Activated T-helper 9 cell treated with anti-CD3 and anti-CD28 coated beads, Interleukin-2, amount 50 U/mL, for 16 hours (primary cell): ENCODE measurements at places on chromosomes 16 and 17.

- DNase-seq = no peak
Observed at GRCh38 chr16:30122604-30123160, 338 bp downstream of the MAPK3 start.

GRCh38 chr17:8665684-8666083 lies 35.2 kb upstream of the MYH10 start:
- DNase-seq = no peak

DNA sequence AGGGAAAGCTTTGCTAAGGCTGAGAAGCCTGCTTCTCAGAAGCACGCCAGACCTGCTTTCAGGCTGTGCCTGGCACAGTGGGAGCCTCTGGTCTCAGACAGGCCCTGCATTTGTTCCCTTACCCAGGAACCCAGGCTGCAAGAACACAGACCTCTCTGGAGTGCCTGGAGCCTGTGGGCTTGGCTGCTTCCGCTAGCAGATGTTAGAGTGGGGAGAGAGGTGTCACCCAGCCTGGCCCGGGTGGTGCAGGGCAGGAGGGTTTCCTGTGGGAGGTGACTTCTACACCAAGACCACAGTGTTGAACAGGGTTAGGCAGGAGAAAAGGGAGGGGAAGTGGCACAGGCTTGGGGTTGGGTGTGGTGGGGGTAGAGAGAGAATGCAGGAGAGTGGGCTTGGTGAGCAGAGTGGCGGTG lies 35.8 kb upstream of the ADGRG1 start:
- DNase-seq = peak; percentile 55

GRCh38 chr17:79781736-79782575 lies 4.0 kb downstream of the CBX2 start:
- no peak for DNase-seq

DNA sequence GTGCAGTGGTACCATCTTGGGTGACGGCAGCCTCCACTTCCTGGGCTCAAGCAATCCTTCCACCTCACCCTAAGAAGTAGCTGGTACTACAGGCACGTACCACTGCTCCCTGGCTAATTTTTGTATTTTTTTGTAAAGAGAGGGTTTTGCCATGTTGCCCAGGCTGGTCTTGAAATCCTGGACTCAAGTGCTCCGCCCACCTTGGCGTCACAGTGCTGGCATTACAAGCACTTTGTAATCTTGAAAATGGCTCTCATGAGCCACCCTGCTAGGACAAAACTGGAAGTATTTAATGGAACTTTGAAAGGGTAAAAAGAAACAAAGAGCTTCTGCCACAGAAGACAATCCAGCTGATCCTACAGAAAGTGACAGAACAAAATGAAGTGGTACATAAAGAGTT lies 9.2 kb downstream of the SUMO2 start:
- DNase-seq = no peak

DNA sequence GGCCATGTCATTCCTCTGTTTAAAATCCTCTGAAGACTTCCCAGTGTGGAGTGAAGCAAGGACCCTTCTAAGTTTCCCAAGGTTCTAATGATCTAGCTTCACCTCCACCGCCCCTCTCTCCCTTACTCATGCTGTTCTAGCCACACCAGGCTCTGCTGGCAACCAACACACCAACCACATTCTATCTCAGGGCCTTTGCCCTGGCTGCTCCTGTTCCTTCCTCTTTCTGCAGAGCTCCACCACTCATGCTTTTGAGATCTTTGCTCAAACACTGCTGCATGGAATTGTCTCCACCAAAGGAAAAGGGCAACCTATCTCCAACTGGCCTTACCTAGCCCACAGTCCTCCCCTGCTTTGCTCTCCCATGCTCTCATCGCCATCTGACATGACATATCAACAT lies 128.7 kb downstream of the XYLT1 start:
- no peak for DNase-seq

DNA sequence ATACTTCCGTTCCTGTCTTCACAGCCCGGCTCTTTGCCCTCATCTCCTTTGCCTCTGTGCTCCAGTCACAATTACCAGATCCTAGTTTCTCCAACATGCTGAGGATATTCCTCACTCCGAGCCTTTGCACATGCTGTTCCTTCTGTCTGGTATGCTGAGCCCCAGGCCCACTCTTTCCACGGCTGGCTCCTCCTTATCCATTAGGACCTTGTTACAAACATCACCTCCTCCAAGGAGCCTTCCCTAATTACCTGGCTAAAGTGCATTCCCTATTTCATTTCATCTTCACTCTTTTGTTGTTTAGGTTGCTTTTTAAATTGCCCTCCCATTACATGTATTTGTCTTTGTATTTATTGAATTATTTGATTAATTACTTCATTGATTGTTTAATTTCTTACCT lies 14.9 kb upstream of the ADGRG1 start:
- DNase-seq = no peak

GRCh38 chr16:868846-869822 lies 68.6 kb upstream of the GNG13 start:
- DNase-seq = no peak

DNA sequence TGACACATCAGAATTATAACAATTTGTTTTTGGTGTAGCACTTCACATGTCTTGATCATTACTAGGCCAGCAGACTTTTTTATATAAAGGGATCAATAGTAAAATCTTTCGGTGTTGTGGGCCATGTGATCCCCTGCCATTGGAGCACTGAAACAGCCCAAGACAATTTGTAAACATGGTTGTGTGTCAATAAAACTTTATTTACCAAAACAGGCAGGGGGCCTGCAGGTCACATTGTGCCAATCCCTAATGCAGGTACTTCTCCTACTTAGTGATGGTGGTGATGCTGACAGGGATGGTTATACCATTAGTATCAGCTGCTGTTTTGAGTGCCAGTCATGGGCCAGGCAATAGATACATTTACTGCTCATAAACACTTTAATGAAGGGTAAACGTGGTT lies 319.9 kb downstream of the SNX29 start:
- DNase-seq = no peak

DNA sequence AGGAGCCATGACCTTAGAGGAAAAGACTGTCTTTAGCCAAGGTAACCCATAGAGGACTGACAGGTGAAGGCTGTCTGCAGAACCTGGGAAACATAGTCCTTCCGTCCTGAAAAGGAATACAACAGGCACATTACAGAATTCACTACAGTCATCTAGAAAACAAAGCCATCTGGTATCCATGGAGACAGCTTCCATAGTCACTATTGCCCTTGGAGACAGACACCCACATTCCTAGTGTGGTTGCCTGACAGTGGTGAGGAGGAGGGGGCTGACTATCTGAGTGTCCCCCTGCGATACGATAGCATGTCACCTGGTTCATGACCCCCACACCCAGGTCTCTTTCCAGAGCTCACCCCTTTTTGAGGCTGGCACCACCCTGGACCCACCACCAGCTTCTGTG lies 254.7 kb downstream of the CDH13 start:
- DNase-seq = no peak

- no peak for DNase-seq
Observed at GRCh38 chr17:79568661-79569060, 42.2 kb downstream of the RBFOX3 start.

GRCh38 chr16:54048586-54049495 lies 237.7 kb downstream of the IRX3 start:
- DNase-seq = no peak

DNA sequence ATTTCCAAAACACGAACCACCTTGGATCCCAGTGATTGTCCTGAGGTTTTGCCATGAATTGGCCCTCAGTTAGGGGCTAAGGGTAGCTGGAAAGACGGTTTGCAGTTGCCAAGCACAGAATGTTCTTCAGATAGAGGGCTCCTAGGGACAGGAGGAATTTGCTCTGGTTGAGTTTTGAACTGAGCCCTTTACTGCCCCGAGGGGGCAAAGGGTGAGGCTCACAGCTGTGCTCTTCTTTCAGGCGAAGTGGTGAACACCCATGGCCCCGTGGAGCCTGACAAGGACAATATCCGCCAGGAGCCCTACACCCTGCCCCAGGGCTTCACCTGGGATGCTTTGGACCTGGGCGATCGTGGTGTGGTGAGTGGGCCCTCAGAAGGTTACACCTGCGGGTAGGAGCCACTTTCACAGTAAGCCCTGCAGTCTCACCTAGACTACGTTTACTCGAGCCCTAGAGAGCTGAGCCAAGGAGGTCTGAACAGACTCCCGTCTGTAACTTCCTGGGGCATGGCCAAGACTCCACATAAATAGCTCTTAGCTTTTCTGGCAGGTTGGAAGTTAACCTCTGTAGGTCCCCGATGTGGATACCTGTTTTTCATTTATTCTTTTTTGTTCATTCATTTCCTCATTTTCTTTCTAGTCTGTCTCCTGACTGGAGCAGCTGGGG lies 32.5 kb downstream of the NMT1 start:
- DNase-seq = no peak

- no peak for DNase-seq
Observed at GRCh38 chr17:17570140-17570797, 21.2 kb downstream of the PEMT start.

GRCh38 chr17:66445229-66445628 lies 142.8 kb downstream of the PRKCA start:
- no peak for DNase-seq

DNA sequence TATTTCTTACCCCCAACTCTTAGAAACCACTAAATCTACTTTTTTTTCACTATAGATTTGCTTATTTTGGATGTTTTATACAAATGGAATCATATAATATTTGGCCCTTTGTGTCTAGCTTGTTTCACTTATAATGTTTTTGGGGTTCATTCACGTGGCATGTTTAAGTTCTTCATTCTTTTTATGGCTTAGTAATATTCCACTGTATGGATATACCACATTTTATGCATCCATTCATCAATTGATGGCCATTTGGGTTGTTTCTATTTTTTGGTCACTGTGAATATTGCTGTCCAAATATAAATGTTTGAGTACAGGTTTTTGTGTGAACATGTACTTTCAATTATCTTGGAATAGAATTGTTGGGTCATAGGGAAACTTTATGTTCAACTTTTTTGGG lies 9.2 kb upstream of the NOS2 start:
- DNase-seq = no peak

DNA sequence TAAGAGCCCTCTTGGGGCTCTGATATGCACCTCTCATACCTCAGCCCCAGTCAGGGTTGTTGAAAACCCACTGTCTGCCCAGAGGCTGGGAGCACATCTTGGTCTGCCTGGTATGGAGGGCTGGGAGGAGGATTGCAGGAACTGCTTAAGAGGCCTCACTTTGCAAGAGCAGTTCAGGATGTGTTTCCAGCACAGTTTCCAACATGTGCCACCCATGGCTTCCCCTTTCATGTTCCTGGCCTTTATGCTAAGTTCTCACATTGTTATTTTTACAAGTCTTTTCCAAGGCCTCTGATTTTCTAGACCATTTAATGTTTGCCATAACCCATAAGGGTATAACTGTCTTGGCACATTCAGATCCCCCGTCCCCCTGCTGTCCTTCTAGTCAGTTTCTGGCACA lies 155.4 kb downstream of the WWOX start:
- no peak for DNase-seq

DNA sequence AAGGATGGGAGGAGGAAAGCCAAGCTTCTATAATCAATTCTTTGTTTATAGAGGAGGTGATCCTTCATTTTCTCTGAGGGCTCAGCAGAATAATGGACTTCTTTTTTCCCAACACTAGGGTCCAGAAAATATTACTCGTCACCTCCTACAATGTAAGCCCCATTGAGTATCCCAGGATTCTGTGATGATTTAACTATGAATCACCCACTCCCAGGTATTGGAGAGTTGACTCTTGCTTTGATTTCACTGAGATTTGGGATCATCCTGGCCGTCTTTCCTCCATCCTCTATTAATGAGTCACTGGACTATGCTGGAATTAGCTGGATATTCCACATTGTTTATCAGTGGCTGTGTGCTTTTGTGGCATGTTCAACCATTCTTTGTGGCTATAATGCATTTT lies 452.0 kb downstream of the NPIPA7 start:
- no peak for DNase-seq

GRCh38 chr16:81778861-81779535 lies at the start of gene PLCG2:
PLCG2 (plus strand) TSS chr16:81779291; CDS start chr16:81785990, 6,699 bp downstream.
- DNase-seq = peak; percentile 50

DNA sequence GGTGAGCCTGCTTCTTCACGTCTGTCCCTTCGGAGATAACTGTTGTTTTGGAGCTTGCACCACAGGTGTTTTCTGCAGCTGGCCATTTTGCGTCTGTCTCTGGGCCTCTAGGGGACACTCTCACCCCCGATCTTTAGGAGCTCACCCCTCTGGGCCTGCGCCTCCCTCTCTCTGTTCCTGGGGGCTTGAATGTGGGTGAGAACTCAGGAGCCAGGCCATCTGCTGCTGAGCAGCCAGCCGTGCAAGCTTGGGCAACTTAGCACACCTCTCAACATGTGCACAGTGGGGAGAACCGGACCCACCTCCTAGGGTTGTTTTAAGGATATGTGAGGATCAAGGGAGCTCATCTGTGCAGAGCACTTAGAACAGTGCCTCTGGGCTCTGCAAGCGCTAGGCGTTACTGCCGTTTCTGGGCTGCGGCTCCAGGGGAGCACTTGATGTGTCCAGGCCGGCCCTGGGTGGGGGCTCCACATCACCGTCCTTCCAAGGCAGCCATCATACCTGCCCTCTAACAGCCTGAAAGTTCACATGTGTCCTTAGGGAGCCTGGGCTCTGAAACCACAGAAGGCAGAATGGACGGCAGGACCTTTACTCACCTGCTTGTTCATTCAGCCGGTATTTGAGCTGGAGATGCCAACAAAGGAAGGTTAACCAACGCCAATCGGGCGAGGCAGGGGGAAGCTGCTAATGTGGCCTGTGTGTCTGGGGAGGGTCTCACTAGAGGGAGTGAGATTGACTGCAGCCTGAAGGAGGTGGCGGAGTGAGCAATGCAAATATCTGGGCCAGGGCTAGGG lies 66.3 kb downstream of the MRC2 start:
- no peak for DNase-seq

- no peak for DNase-seq
Observed at GRCh38 chr16:28585674-28586073, 11.2 kb downstream of the SULT1A2 start.

DNA sequence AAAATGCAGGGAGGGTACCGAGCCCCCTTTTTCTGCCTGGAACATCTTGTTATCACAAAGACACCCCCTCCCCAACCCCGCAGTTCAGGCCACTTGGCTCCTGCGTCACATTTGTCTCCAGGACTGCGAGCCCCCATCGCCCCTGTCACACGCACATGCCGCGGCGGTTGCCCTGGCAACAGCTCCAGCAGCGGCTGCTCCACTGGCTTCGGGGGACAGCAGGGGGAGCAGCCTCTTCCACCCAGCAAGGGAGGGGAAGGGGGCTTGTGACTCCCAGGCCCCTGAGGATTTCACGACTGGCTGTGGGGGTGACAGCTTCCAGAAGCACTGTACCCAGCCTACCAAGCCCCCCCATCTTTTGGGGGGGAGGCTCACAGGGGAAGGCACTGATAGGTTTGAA lies 2.6 kb downstream of the BAIAP3 start:
- no peak for DNase-seq

- DNase-seq = no peak
Observed at GRCh38 chr17:47641202-47641601, 8.5 kb upstream of the KPNB1 start.

GRCh38 chr17:32820440-32820839 lies 56.5 kb downstream of the MYO1D start:
- no peak for DNase-seq

GRCh38 chr16:3215601-3216262 lies 19.2 kb downstream of the ZNF200 start:
- DNase-seq = no peak
